GM12865 (cell line): ENCODE measurements at places on chromosomes 12 and 14.

- no peak for DNase-seq
These were observed 39.2 kb downstream of the BCAT1 start for GRCh38 chr12:24909667-24910066.

DNA sequence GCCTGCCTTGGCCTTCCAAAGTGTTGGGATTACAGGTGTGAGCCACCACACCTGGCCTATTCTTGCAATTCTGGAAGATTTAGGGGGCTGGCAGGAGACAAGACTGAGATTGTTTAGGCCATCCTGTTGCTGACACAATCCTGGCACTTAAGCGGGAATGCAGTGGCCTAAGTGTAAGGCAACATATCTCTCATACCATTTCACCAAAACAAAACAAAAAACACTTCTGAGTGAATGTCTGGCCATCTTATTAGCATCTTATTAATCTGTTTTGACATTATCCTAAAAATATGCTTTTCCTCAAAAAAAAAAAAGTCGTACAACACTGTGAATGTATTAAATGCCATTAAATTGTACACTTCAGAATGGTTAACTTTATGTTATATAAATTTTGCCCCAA lies 67.6 kb downstream of the DENND5B start:
- DNase-seq = no peak

DNA sequence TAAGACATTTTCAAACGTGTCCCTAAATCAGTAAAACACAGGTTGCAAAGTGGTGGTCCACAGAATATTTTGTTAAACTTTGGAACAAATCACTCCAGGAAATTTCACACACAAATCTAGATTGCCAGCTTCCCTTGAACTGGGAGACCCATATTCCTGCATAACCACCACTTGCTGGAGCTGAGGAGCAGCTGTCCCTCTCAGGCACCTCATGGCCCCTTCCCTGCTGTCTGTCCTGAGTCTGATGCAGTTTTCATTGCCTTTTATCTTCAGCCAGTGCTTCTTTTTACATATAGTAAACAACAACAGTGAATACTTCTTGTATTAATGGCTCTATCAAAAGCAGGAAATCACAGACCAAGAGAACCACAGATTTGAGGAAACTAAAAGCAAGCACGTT lies 289.3 kb downstream of the MED13L start:
- no peak for DNase-seq

- DNase-seq = no peak
These were observed 23.4 kb upstream of the EID3 start for GRCh38 chr12:104280111-104280510.
